Posterior cingulate gyrus (tissue), 11 donors: ENCODE measurements at places on chromosomes 1 and 21.

DNA sequence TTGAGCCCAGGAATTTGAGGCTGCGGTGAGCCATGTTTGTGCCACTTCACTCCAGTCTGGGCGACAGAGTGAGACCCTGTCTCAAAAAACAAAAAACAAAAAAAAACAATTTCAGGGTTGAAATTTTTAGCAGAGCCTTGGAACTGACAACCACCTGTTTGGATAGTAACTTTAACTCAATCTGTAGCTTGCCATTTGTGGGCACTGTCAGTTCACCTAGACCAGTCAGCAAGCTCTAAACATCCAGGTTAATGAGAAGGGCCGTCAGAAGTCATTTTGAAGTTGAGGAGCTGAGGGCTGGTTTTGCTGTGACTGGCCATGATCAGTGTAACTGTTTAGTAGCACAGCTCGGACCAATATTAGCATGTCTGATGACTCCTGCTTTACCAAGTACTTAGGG, 8.4 kb downstream of the TRAPPC10 start:
- no peak for DNase-seq

GRCh38 chr1:110254604-110255391, 44.7 kb downstream of the KCNC4 start:
- no peak for DNase-seq

DNA sequence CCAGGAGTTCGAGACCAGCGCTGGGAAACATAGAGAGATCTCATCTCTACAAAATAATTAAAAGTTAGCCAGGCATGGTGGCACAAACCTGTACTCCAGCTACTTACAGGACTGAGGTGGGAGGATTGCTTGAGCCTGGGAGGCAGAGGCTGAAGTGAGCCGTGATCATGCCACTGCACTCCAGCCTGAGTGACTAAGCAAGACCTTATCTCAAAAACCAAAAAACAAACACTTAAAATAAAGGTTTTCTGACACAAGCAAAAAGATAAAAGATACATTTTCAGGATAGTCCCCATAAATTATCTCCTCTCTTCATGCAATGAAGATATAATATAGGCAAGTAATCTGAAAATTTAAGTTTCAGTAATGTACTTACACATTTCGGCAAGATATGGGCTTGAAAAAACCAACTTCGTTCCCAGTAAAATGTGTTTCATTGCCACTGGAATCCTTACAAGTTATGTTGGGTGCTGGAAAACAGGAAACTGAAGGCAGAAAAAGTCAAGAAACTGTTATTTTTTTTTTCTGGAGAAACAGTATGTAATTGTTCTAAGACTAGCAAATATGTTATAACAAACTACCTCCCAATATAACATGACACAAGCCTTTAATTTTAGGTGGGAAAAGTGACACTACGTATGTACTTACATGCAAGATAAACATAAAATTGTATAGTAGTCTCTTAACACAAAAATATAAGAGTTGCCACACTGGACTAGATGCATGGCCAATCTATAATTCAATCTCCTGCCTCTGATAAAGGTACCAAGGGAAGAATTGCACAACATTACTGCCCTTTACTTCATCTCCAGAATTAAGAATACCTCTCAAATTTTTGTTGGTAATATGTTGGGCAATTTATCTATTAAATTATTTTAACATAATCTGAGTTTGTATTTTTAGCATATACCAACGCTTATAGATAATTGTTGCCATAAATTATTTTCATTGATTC, 15.7 kb downstream of the TM2D1 start:
- DNase-seq, result no peak

GRCh38 chr1:27561124-27561899, 42.6 kb downstream of the AHDC1 start:
- no peak for DNase-seq

GRCh38 chr1:30757352-30758120, at the start of gene LAPTM5:
TSS of gene LAPTM5 (minus strand) at chr1:30757774. CDS start at chr1:30757745, 29 bp downstream.
- DNase-seq, result no peak

- DNase-seq, result no peak
Measured at GRCh38 chr1:33626801-33627200, 154.4 kb downstream of the ZSCAN20 start.

- DNase-seq, result no peak
Measured at GRCh38 chr1:220889333-220889732, 10.1 kb downstream of the HLX start.

DNA sequence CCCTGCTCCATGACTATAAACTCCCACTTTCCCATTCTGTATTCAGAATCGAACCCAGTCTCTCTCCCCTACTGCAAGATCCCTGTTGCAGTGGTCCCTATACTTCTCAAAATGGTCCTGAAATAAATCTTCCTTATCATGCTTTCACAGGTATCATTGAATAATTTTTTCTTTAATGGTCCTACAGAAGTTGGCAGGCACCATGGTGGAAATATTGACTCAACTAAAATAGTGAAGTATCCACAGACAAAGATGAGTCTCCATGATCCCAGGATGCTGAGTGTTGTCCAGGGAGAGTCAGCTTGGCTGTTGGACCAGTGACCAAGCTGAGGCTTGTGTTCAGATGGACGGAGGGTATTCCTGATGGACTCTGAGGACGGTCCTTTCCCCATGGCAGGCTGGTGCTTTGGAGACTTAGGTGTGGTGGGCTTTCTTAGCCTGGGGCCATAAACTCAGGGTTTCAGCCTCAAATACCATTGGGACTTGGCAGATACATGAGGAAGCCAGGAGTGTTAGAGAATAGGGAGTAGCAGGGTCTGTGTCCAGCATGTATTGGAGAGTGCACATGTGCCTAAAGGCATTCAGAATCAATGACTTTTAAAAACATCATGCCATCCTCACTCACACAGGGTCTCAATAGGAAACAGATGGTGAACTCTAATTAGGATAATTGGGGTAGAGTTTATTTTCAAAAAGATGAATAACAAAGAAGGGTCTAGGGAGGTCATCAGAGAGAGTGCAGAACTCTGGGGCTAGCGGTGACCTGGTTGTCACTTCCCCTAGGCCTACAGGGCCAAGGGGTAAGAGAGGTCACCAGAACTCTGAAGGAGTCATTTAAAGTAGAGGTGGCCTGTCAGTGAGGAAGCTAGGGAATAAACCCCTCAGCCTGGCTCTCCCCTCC, 19.8 kb downstream of the TINAGL1 start:
- peak; percentile 51 for DNase-seq

- DNase-seq, result no peak
Measured at GRCh38 chr21:29441651-29442050, 142.9 kb downstream of the BACH1 start.

DNA sequence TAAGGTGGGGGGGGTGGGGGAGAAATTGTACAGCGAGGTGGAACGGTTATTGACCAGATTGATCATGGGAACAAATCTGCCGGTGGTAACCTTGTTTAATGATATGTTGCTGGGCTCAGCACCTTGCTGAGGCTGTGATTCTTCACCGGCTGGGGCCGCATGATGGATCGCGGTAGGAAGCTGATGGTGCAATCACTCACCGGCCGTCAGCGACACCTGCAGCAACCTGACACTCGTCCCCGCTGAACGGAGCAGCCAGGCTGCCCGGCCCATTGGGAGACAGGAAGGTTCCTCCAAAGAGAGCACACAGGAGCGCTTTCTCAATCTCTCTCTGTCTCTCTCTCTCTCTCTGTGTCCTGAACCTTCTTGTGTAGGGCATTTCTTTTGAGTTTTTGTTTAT, 128.5 kb upstream of the RRP15 start:
- no peak for DNase-seq

- no peak for DNase-seq
Measured at GRCh38 chr1:54557671-54558355, 9.8 kb downstream of the ACOT11 start.

GRCh38 chr21:32256873-32257620, 21.8 kb downstream of the MIS18A start:
- DNase-seq, result peak; percentile 87

- DNase-seq, result no peak
Measured at GRCh38 chr1:21872445-21873079, 60.5 kb downstream of the LDLRAD2 start.

DNA sequence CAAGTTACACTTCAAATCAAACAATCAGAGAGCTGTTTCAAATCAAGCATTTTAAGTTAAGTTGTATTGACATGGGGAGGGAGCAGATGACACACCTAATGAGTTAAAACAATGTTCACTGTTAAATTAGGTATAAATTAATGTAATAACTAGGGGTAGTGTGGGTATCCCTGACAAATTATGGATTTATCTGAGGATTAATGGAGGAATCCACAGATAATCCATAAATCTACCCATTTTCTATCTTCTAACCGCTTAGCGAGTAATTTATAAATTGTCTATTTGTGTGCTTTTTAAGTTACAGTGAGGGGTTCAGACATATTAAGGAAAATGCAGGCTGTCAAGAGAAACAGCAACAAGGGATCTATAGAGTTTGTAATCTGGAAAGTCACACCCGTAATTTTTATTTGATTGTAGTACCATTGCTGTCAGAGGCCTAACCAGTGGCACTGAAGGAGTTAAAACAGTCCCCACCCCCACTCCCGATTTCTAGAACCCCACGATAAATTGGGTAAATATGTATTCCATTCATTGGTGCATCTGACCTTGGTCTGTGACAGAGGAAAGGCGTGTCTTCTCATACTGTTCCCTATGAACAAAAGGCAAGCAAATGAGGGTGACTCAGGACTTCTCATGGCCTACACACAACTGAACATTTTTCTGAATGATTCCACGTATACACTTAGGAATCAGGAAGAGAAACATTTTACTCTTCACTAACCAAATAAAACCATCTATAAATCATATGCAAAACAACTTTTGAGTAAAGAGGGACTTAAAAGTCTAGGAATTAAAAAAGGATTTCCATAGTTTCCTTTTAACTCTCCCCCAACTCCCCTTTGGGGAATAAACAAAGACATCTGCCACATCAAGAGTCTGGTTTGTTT, 7.4 kb downstream of the IRF2BP2 start:
- DNase-seq, result no peak

- DNase-seq, result no peak
Measured at GRCh38 chr1:47785561-47786271, 211.5 kb downstream of the TRABD2B start.

GRCh38 chr1:111449703-111450017, 396 bp downstream of the ATP5PB start:
- no peak for DNase-seq

GRCh38 chr1:45259053-45259452, 52.6 kb upstream of the ZSWIM5 start:
- DNase-seq, result no peak

DNA sequence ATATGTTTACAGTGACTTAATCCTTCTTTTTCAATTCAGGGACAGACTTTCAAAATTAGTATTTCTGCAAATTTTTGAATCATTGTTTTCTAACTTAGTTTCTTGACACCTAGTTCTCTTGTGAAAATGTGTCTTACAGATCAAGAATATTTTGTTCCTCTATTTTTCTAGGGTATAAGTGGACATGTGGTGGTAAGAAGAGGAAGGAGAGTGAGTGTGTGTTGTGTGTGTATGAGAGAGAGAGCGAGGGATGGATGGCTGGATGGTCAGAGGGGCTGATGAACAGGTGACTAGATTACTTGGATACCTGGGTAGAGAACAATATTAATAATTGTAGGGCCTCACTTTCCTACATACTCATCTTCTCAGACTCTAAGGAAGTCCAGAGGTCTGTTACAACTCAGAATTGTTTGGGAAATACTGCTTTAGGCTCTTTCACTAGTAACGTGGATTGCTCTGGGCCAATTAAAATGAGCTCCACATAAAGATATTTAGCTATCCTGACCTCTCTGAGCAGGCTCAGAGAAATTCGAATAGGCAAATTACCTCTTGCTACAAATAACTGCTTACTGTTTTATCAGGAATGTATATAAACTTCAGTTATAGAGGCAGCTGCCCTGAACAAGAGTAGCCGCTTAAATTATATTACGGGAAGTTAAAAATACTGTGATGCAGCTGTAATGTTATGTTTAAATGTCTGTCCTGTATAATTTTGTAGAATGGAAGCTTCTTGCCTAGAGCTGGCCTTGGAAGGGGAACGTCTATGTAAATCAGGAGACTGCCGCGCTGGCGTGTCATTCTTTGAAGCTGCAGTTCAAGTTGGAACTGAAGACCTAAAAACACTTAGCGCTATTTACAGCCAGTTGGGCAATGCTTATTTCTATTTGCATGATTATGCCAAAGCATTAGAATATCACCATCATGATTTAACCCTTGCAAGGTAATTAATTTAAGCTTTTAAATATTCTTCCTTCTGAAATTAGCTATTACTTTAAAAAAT, 19.7 kb downstream of the GPSM2 start:
- DNase-seq, result no peak

DNA sequence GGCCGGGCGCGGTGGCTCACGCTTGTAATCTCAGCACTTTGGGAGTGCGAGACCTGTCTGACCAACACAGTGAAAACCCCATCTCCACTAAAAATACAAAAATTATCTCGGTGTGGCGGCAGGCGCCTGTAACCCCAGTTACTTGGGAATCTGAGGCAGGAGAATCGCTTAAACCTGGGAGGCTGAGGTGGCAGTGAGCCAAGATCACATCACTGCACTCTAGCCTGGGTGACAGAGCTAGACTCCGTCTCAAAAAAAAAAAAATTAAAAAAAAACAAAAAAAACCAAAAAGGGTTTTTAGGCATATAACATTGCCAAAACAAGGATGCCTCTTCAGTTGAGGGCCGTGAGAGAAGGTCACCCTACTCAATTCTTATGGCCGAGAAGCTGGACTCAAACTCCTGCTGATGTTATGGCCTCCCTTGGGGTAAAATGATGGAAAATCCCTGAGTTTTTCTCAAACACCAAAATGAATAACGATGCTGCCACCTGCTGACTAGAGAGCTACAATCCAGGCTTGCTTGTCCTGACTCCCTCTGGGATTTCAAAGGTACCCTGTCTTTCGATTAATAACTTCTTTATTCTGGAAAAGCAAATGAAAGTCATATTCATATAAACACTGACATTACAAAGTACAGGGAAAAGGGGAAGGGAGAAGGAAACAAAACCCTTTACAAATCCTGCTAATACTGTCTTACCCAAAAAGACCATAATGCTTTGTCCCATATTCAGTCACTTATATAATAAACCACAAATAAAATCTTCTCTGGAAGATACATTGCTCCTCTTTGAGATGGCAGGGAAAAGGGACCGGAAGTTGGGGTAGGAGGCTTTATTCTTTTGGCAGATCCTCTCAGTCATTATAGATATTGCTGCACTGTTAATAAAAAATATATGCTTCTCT, 10.7 kb downstream of the RAB42 start:
- DNase-seq, result no peak

GRCh38 chr1:235415008-235415904, 48.0 kb downstream of the TBCE start:
- peak; percentile 64 for DNase-seq

DNA sequence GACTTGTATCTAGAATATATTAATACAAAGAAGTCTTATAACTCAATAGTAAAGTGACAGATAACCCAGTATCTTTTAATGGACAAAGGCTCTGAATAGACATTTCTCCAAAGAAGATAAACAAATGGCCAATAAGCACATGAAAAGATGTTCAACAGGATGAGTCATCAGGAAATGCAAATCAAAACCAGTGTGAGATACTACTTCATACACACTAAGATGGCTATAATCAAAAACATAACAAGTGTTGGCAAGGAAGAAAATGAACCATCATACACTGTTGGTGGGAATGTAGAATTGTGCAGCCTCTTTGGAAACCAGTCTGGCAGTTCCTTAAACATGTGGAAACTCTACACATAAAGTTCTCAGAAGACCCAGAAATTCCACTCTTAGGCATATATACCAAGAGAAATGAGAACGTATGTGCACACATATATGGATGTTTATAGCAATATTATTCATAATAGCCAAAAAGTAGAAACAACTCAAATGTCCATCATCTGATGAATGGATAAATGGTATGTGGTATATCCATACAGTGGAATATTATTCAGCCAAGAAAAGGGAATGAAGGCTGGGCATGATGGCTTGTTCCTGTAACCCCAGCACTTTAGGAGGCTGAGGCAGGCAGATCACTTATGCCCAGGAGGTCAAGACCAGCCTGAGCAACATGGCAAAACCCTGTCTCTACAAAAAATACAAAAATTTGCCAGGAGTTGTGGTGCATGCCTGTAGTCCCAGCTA, 9.9 kb upstream of the MPL start:
- DNase-seq, result no peak
